ENCODE measurements at places on chromosomes 3 and 15. TPM values are rescaled to one million over a fixed set of nuclear protein-coding genes. Genes with fewer than 3 reads are reported as not detected.

Gene IVD
- total RNA-seq: 50.8 TPM

- DNase-seq: no peak
Measured at GRCh38 chr15:67201136-67201535, 53.3 kb downstream of the AAGAB start.

- no peak for DNase-seq
Measured at GRCh38 chr15:29799859-29800258, 22.4 kb downstream of the TJP1 start.

Gene ACOX2
- total RNA-seq: 27.1 TPM

- DNase-seq: no peak
Measured at GRCh38 chr3:14410106-14410502, 7.7 kb downstream of the SLC6A6 start.

GRCh38 chr15:85625166-85625830 lies 169.4 kb downstream of the KLHL25 start:
- no peak for DNase-seq

Gene VILL
- 8.3 TPM for total RNA-seq

DNA sequence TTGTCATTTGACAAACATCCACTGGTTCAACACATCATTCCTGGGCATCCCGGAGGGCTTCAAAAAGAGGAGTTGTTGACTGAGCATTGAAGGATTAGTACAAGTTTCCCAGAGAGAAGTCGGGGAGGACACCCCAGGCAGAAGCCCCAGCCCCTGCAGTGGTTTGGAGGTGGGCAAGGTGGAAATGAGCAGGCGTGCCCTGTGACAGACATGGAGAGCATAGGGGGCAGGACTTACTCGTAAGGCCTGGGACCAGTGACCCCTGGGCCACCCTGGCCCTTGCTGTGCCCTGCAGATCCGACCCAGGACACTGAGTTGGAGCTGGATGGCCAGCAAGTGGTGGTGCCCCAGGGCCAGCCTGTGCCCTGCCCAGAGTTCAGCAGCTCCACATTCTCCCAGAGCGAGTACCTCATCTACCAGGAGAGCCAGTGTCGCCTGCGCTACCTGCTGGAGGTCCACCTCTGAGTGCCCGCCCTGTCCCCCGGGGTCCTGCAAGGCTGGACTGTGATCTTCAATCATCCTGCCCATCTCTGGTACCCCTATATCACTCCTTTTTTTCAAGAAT lies 5.9 kb downstream of the PARP3 start:
- DNase-seq: no peak

DNA sequence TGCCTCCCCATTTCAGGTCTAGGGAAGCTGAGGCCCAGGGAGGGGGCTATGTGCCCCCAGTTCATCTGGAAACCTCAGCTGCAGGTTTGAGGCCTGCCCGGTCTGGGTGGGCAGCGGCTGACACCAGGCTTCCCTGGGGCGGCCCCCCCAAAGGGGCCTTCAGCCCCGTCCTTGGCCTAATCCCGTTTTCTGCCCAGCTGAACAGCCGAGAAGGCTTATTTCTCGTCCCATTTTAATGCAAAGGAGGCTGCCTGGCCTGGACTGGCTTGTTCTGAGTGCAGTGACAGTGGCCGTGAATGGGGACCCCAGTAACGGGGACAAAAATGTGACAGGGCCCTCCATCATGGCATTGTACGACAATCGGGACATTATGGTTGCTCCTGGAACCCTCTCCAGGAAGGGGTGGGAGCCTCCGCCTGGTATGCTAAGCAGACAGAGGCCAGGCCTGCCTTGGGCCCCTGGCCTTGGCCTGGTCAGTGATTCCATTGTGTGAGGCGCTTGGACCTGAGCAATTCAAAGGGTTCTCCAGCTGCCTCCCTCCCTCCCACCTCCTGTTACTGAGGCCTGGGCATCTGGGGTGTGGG lies 93.9 kb downstream of the WNT7A start:
- DNase-seq: no peak

GRCh38 chr15:70806992-70807712 lies 43.8 kb upstream of the UACA start:
- peak; percentile 83 for DNase-seq

Gene SEMA6D
- total RNA-seq: 5.6 TPM
